ENCODE measurements at places on chromosomes 7 and 10. TPM values are rescaled to one million over a fixed set of nuclear protein-coding genes. Genes with fewer than 3 reads are reported as not detected.

DNA sequence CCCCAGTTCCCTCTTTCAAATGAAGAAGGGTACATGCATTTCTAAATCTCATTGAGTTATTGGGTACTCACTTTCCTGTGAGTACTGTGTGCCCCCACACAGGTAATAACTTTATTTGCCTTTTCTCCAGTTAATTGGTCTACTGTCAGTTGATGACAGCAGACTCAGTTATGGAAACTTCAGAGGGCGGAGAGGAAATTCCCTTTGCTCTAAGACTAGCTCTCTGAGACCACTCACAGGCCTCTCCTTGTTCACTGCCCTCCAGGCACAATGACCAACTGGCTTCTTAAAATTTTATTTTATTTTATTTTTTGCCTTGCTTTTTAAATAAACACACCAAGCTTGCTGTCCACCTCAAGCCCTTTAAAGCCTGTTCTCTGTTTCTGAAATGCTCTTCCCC is 235.8 kb upstream of the AOAH start:
- DNase-seq: no peak

GRCh38 chr7:98470485-98471240 is 69.8 kb upstream of the BAIAP2L1 start:
- no peak for DNase-seq

DNA sequence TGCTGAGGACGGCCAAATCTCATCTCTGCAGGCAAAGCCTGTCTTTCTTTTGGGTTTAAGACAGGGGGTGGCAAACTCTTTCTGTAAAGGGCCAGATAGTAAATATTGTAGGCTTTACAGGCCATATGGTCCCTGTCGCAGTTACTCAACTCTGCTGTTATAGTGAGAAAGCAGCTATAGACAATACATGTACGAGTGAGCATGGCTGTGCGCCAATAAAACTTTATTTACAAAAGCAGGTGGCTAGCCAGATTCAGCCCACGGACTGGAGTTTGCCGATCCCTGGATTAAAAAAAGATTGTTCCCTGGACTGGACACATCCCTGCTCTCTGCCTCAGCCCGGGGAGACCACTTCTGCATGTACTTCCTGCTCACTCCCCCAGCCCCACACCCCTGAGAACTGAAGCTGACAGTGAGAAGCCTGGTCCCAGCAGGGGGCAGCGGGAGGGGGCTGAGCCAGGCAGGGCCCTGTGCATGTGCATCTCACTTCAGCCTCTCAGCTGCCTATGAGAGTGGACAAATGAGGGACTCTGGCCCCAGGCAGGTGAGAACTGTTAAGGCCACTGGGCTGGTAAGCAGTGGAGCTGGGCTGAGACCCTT is 392.4 kb downstream of the PLXNA4 start:
- no peak for DNase-seq

DNA sequence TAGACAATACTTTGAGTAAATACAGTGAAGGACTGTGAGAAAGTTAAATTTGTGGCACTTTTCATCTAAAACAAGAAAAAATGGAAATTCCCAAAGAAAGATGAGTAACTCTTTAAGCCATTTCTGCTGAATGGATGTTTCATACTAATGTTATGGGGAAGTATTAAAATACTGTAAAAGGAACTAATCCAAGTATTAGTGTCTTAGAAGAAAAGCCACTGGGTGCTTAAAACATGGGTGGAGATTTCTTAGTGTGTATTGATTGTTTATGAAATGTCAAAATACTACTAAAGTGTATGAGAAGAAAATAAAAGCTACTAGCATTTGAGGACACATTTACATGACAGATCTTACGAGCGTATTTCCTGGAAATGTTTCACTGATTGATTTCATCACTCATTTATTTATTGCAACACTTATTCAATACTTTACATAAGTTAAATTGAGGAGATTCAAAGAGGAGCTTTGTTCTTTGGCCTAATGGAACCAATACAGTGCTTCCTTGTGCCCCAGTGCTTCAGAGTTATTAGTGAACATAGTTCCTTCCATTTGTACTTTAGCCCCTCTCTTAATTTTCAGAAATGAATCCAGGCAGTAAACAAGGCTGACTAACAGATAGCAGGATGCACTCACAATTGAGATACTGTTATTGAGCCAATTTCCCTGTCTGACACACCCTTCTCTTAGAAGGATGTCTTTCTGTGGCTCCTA is 155.5 kb upstream of the AHR start:
- DNase-seq: no peak

DNA sequence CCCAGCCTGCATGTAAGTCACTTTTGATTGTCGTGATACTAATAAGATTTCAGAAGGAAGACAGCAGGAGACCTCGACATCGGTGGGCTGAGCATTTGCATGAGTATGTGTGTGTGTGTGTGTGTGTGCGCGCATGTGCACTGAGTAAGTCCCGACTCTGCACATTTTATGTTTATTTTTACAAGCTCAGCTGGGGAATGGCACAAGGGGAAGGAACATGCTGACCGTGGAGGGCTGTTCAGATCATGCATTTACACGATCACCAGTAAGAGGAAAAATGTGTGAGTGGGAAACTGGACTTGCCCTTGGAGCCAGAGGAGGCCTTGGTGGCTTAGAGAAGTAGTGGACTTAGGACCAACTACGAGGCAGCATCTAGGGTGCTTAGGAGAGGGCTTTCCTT is 41.3 kb downstream of the IL2RA start:
- no peak for DNase-seq

DNA sequence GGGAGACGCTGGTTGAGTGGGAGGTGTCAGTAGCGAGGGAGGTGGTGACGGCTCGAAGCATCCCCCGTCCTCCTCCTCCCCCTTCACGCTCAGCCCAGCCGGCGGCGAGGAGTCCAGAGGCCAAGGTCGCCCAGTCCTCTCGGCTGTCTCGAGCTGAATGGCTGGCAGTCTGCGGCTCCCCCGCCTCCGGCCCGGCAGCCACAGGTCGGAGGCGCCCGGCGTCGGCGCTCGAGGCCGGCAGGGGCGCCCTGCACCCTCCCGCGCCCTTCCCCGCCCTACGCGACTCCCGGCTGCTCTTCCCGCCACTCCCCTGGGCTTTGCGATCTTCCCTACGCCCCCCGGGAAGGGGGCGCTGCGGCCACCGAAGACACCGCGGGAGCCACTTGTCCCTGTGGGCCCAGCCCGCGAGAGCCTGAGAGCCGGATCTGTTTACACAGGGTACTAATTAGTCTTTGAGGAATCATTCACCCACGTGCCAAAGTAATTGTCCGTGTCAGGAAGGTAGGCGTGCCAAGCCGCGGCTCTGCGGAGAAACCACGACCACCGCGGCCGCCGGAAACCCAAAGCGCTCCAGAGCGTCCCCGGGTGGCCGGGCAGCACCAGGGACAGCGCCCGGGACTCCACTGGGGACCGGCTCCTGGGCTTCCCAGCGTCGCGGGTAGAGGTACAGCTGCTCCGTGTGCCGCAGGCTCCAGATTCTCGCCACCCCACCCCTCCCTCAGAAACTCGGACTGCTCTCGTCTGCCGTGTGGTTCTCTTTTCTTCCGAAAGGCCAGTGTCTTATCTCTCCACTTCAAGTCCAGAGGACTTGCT is at the start of gene NXPH1:
TSS of gene NXPH1 (plus strand) at position 133 of the 813 bp plus-strand sequence.
- DNase-seq: no peak

DNA sequence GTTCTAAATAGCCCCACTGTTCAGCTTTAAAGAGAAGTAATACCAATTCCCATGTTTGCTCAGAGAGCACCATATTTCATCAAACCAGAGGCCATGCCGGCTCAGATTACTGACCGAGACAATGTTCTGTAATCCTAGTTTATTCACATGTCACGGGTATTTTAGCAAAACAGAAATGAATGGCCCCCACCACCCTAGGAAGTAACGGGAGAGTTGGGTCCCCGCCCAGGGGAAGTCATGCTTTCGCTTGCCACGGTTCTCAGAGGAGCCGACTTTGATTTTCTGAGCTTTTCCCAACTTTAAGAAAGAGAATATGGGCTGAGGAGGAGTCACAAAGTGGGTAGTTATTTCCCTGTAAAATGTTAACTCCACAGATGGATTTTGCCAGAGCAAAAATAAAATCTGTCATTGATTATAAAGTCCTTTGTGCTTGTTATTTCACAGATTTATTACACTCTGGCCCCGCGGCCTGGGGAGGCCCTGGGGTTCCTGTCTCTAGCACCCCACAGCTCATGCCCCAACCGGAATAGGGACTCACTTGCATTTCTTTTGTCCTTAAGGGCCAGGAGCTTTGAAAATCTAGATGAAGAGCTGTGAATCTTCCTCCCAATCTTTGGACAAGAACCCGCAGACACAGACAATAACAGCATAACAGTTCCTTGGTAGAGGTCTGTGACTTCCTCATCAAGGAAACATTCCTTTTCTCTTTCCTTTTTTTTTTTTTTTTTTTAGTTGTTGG is 3.7 kb upstream of the GDF10 start:
- DNase-seq: no peak

SPDYE5 gene
- not detected for total RNA-seq

GRCh38 chr10:30121401-30121800 is 62.0 kb upstream of the JCAD start:
- no peak for DNase-seq

- DNase-seq: no peak
These were observed 126.6 kb downstream of the EMX2 start for GRCh38 chr10:117669122-117669521.

- DNase-seq: no peak
These were observed 269.9 kb upstream of the FERD3L start for GRCh38 chr7:19415123-19415522.

GRCh38 chr7:38833329-38833728 is 75.7 kb downstream of the VPS41 start:
- DNase-seq: no peak

DNA sequence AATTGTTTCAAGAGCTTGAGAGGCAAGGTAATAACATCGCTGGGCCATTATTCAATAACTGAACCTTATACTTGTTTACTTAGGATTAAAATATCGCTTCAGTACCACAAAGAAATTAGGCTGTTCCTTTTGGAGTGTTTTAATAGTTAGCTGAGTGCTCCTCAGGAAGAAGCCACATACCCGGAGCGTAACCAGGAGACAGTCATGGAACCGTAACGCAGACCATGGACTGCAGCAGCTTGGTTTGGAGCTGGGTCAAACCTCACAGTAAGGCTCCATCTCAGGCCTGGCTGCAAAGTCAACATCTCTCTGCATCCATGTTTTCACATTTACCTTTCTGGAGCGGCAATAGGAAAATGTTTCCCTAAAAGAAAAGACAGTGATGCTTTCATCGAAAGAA is 599.0 kb downstream of the TNS3 start:
- no peak for DNase-seq

ARHGAP22 gene
- total RNA-seq: 1.8 TPM

RHBDD2 gene
- total RNA-seq: 60.0 TPM

DNA sequence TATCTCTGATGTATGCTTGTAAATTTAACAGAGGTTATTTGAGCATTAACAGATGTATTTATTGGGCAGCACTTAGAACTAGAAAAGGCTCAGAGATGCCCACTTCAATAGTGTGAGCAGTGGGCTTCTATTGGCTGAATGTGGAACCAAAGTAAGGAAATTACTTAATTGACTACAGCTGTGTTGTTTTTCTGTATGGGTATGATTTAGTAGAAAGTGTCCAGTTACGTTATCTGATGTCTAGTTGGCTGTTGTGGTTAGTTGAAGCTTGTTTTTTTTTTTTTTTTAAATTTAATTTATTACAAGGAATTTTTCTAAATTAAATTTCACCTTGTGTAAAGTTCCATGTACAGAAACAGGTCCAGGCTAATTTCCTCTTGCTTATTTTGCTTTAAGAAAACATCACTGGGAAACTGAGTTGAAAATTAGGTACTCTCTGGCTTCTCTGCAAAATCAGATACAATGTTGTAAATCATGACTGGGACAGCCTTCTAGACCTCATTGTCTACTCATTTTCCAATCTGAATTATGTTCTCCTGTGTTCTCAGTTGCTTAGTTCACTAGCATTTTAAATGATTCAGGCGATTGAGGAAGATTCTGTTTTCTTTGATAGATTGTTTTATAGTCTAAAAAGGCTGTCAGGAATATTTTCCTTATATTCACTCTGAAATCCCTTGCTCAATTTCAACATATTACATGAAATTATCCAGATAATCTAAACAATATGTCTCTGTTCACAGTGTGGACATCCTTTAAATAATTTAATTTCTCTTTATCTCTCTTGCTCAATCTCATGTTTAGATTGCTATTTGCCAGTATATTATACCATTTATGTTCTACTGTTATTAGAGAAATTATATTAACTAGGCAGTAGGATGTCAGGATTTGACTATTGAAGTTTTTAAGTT is 53.0 kb downstream of the PHF14 start:
- DNase-seq: no peak

TBL2 gene
- 20.5 TPM for total RNA-seq

SOSTDC1 gene
- total RNA-seq: 5.9 TPM

- DNase-seq: no peak
These were observed 13.9 kb downstream of the TRIM8 start for GRCh38 chr10:102657984-102658724.

SEPTIN14 gene
- total RNA-seq: not detected

RAMP3 gene
- 77.2 TPM for total RNA-seq

DNA sequence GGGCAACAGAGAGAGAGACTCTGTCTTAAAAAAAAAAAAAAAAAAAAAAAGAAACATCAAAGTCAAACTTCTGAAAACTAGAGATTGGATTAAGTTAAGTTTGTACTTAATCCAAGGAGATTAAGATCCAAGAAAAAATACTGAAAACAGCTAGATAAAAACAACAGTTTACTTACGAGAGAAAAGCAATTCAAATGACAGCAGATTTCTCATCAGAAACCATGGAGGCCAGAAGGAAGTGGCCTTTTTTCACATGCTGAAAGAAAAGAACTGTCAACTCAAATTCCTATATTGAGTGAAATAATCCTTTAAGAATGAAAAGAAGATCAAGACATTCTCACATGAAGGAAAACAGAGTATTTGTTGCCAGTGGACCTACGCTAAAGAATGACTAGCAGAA is 5.4 kb upstream of the CCDC71L start:
- no peak for DNase-seq

AS3MT gene
- 11.7 TPM for total RNA-seq

DNA sequence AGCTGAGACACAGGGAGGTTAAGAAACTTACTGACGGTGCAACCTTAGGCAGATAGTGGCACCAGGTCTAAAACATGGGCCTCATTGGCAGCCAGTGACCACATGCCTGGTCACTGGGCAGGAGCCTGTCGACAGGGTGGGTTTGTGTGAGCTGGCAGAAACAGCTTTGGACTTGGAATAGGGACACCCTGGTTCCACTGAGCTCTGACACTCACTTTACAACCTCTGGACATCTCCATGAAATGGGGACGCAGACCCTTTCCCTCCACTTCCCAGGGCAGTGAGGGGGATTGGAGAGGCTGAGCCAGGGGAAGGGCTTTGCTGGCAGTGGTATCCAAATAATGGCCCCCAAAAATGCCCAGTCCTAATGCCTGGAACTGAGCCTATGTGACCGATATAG is 49.7 kb downstream of the OAT start:
- no peak for DNase-seq

GRCh38 chr7:29565982-29566746 is 2.5 kb downstream of the PRR15 start:
- no peak for DNase-seq

OR9A2 gene
- not detected for total RNA-seq

DNA sequence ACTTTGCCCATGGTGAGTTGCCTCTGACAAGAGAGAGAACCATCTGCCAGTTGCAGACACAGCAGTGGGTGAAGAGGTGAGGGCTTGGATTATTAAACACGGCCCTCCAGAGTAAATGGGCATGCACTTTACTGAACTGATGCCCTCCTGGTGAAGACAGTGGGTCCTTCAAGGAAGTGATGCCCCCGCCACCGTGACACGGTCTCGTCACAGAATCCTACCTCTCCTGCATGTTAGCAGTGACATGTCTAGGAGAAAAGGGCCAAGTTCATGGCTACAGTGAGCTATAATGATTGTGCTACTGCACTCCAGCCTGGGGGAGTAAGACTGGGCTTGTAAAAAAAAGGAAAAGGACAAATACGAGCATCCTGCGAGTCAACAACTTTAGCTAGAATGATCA is 2.4 kb downstream of the BNIP3 start:
- DNase-seq: no peak
